ENCODE measurements at places on chromosomes 12 and 14. TPM values are rescaled to one million over a fixed set of nuclear protein-coding genes. Genes with fewer than 3 reads are reported as not detected.
A peak's percentile ranks its signal among the peaks of the same experiment; 100 is the strongest.

- no peaks in the 10 kb centered on the region for H3K27me3 ChIP-seq
- H3K4me3 ChIP-seq = no peak overlapping the region
- no peaks in the 10 kb centered on the region for H3K4me1 ChIP-seq
- H3K27ac ChIP-seq = no peak overlapping the region
- DNase-seq = no peak
Observed at GRCh38 chr14:53861781-53862180, 94.8 kb downstream of the BMP4 start.

DNA sequence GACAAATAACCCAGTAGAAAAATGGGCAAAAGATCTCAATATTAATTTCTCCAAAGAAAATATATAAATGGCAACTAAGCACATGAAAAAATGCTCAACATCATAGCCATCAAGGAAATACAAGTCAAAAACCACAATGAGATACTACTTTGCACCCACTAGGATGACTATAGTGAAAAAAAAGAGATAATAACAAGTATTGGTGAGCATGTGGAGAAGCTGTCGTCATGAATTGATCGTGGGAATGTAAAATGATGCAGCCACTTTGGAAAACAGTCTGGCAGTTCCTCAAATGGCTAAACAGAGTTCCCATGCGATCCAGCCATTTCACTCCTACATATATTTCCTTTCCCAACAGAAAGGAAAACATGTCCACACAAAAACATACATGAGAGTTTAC is 18.1 kb downstream of the JDP2 start:
- H3K36me3 ChIP-seq = no peaks in the 10 kb centered on the region
- no peak overlapping the region for H3K27ac ChIP-seq
- peaks cover 13% of the 10 kb centered on the region for H3K4me1 ChIP-seq
- no peak overlapping the region for H3K4me3 ChIP-seq
- no peaks in the 10 kb centered on the region for H3K27me3 ChIP-seq

GRCh38 chr12:93914281-93914680 is 234.1 kb upstream of the PLXNC1 start:
- H3K27me3 ChIP-seq = no peaks in the 10 kb centered on the region
- no peak for DNase-seq
- no peak overlapping the region for H3K27ac ChIP-seq
- H3K4me3 ChIP-seq = no peak overlapping the region
- H3K4me1 ChIP-seq = peaks cover 3% of the 10 kb centered on the region

- no peaks in the 10 kb centered on the region for H3K36me3 ChIP-seq
- H3K4me1 ChIP-seq = no peaks in the 10 kb centered on the region
- no peak overlapping the region for H3K4me3 ChIP-seq
- DNase-seq = no peak
- no peaks in the 10 kb centered on the region for H3K27me3 ChIP-seq
- no peak overlapping the region for H3K27ac ChIP-seq
Observed at GRCh38 chr12:53617700-53618099, 8.5 kb downstream of the ATF7 start.

GRCh38 chr12:46553911-46554310 is 181.3 kb upstream of the SLC38A2 start:
- no peaks in the 10 kb centered on the region for H3K36me3 ChIP-seq
- no peak for DNase-seq
- H3K27ac ChIP-seq = no peak overlapping the region

GRCh38 chr12:2884810-2885209 is 5.9 kb upstream of the TULP3 start:
- peaks cover 6% of the 10 kb centered on the region for H3K4me1 ChIP-seq
- no peak overlapping the region for H3K4me3 ChIP-seq
- peak overlapping the region; percentile 47 for H3K27ac ChIP-seq
- H3K36me3 ChIP-seq = peaks cover 32% of the 10 kb centered on the region
- no peak for DNase-seq

DNA sequence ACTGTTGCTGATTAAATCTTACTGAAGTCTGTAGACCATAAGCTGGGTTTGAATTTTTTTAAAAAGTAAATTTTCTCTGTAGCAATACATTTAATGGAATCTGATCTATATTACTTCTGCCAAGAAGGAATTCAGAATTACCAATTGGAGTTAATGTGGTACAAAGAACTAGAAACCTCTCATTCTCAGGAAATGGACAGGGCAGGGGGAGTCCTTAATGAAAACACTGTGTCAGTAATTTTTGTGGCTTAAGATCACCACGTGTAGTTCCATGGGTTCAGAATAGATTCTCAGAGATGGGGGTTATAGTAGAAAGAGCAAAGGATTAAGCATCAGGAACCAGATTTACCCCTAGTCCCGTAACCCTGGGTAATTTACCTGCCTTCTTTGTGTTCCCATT is 30.3 kb downstream of the FBXL14 start:
- H3K27ac ChIP-seq = no peak overlapping the region
- H3K36me3 ChIP-seq = no peaks in the 10 kb centered on the region
- peaks cover 4% of the 10 kb centered on the region for H3K4me1 ChIP-seq
- no peaks in the 10 kb centered on the region for H3K27me3 ChIP-seq
- DNase-seq = no peak
- H3K4me3 ChIP-seq = no peak overlapping the region

DNA sequence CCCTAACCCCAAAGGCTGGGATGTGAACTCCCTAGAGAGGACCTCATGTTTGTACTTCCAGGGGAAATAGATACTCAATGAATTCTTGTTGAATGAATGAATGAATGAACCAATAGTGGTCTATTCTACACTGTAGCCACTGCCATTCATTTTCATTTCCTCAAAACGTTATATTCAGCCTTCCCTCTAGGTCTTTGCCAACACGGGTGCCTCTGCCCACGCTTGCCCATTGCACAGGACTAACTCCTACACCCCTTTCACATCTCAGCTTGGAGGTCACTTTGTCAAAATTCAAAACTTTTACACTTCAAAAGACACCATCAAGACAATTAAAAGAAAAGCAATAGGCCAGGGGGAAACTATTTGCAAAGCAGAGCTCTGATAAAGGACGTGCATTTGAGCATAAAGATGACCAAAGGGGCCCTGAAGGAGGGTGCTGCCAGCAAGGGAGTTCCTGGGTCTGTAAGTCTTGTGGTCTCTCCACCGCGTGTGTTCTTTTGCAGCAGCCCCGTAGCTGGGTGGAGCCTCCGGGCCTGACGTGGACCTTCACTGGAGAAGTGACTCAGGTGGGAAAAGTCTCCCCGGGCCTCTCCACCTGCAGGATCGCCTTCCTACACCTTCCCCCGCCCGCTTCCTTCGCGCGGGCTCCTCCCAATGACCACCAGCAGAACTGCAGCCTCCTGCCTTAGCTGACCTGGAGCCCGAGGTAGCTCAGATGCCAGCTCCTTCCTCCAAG is 31.5 kb downstream of the TMEM63C start:
- H3K4me3 ChIP-seq = no peak overlapping the region
- peaks cover 8% of the 10 kb centered on the region for H3K4me1 ChIP-seq
- H3K36me3 ChIP-seq = no peaks in the 10 kb centered on the region

DNA sequence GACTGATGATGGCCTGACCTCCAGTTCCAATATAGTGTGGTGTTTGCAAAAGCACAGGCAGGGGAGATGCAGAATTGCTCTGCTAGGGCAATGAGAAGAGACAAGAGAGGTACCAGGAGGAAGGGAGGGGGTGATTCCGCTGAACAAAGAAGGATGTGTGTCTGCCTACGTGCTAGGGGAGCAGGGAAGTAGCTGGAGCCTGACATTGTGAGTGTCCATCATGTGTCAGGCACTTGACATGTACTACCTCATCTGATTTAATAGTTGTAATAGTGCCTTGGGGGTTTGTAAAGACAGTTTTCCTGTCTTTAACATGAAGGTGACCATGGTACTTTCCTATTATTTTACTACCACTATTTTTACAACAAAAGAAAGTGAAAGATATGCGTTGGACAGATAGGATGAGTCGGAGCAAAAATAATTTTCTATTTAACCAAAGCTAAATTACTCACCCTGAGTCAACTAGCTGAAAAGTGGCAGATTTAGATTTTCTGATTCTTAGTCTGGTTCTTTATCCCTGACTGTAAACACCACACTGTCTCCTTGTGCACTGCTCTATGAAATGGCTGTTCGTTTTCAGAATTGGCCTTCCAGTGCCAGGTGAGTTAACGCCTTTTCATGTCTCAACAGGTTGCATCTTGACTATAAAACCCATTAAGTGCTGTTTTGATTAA is 33.7 kb upstream of the TEAD4 start:
- peaks cover 17% of the 10 kb centered on the region for H3K4me1 ChIP-seq
- H3K4me3 ChIP-seq = no peak overlapping the region
- no peaks in the 10 kb centered on the region for H3K27me3 ChIP-seq
- 0 out of 2 replicates have a peak overlapping the region, but pooled peaks have one; percentile 14 for H3K27ac ChIP-seq
- DNase-seq = no peak

Gene RARG
- 16.4 TPM for polyA plus RNA-seq

Gene ASIC1
- polyA plus RNA-seq = 0.76 TPM

GRCh38 chr14:60227291-60227690 is 21.7 kb upstream of the PPM1A start:
- H3K27ac ChIP-seq = no peak overlapping the region
- peaks cover 6% of the 10 kb centered on the region for H3K36me3 ChIP-seq
- no peak for DNase-seq
- H3K4me3 ChIP-seq = no peak overlapping the region

Gene AJUBA
- polyA plus RNA-seq = 11.8 TPM

Gene SMCO2
- polyA plus RNA-seq = 0.86 TPM

DNA sequence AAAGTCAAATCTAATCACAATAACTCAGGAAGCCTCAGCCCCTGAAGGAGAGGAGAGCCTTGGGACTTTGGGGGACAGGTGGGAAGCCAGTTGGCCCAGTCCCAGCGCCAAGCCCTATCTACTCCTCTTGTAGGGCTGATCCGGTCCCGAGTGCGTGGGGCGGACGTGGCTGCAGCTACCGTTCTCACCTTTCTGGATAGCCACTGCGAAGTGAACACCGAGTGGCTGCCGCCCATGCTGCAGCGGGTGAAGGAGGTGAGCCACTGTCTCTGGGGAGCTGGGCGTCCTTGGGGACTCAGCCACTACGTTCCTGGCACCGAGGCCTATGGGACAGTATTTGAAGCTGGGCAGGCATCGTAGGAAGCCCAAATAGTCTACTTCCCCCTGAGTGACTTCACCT is 68.4 kb downstream of the GALNT16 start:
- H3K36me3 ChIP-seq = no peaks in the 10 kb centered on the region
- no peak for DNase-seq
- H3K27me3 ChIP-seq = no peaks in the 10 kb centered on the region
- H3K27ac ChIP-seq = no peak overlapping the region

Gene PELI2
- 8.0 TPM for polyA plus RNA-seq

Gene RAD9B
- not detected for polyA plus RNA-seq

DNA sequence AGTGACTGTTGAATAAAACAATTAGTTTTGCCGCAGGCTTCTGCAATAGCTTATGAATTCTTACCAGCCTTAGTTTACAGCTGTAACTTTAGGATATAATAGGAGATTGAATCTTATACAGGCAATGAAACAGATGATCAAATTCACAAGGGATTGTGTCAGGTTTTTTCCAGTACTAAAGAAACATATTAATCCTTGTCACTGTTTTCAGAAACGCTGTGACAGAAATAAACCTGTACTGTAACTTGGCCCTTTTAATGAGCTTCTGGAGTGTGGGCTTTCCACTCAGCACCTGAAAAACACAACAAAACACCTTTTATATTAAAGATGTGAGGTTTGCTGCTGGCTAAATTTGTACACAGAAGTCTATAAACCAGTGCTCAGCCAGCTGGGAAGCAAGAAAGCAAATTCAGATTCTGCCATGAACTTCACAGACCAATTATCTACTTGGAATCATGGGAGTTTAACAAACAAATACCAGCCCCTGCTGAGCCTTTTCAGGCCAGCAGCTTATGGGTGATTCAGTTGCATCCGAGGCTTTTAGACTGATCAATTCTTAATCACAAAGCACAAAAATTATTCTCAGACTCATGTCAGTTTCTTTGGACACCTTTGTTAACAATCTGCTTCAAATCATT is 109.5 kb downstream of the FOXG1 start:
- no peaks in the 10 kb centered on the region for H3K4me1 ChIP-seq
- H3K4me3 ChIP-seq = no peak overlapping the region
- no peaks in the 10 kb centered on the region for H3K27me3 ChIP-seq
- peak; percentile 11 for DNase-seq
- H3K27ac ChIP-seq = no peak overlapping the region

GRCh38 chr12:2288471-2288870 is 235.7 kb downstream of the CACNA1C start:
- no peak for DNase-seq
- H3K27ac ChIP-seq = no peak overlapping the region
- H3K4me3 ChIP-seq = no peak overlapping the region
- H3K4me1 ChIP-seq = peaks cover 14% of the 10 kb centered on the region

DNA sequence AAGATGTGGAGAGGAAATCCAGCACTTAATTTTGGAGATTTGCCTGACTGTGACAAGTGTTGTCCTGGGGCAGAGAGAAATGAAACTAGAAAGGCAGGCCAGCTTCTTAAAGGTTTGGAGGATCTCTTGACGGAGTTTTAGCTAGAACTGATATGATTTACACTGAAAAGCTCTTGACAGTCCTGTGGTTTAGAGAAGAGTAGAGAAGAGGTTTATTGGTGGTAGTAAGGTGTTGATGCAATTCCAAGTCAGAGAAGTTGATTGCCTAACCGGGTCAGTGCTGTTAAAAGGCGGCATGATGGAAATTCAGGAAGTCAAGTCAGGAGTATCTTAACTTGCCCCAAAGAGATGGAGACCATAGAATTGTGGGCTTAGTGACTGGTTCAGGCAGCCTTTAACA is 89.0 kb upstream of the TRAF3 start:
- H3K27ac ChIP-seq = no peak overlapping the region
- H3K27me3 ChIP-seq = no peaks in the 10 kb centered on the region
- DNase-seq = no peak
- H3K4me3 ChIP-seq = no peak overlapping the region
- no peaks in the 10 kb centered on the region for H3K36me3 ChIP-seq
- peaks cover 17% of the 10 kb centered on the region for H3K4me1 ChIP-seq

- no peaks in the 10 kb centered on the region for H3K36me3 ChIP-seq
- peak; percentile 62 for DNase-seq
- H3K4me3 ChIP-seq = no peak overlapping the region
- H3K4me1 ChIP-seq = no peaks in the 10 kb centered on the region
- no peak overlapping the region for H3K27ac ChIP-seq
- H3K27me3 ChIP-seq = no peaks in the 10 kb centered on the region
Observed at GRCh38 chr14:51157012-51157411, 62.1 kb upstream of the TRIM9 start.

Data from GM23338 (cell line).